Liver (tissue), 10 donors: ENCODE measurements at places on chromosomes 3 and 15. TPM values are rescaled to one million over a fixed set of nuclear protein-coding genes. Genes with fewer than 3 reads are reported as not detected.

Gene DLL4
- total RNA-seq = 3.8 TPM

DNA sequence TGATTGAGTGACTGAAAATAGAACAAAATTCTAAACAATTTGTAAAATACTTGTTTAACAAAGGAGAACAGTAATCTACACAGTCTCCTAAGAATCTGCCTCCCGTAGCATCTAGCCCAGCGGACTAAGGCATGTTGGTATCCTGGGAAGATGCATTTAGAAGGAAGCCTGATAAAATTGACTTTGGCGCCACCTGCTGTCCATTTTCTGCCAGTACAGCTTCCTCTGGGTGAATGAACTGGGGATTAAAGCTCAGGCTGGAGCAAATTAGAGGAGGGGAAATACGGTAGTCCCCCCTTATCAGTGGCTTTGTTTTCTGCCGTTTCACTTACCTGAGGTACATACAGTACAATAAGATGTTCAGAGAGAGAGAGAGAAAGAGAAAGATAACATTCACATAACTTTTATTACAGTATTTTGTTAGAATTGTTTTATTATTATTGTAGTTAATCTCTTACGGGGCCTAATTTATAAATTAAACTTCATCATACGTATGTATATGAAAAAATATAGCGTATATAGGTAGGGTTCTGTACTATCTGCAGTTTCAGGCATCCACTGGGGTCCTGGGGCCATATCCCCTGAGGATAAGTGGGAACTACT, 191.6 kb downstream of the GAP43 start:
- no peak overlapping the region for H3K27ac ChIP-seq
- H3K36me3 ChIP-seq = no peaks in the 10 kb centered on the region
- H3K4me3 ChIP-seq = no peak overlapping the region
- DNase-seq = peak; percentile 80

Gene GALNT15
- under 0.01 TPM for total RNA-seq

- no peaks in the 10 kb centered on the region for H3K36me3 ChIP-seq
- DNase-seq = no peak
- H3K4me1 ChIP-seq = no peaks in the 10 kb centered on the region
- no peaks in the 10 kb centered on the region for H3K27me3 ChIP-seq
- H3K4me3 ChIP-seq = no peak overlapping the region
These were observed 125.0 kb downstream of the ANO10 start for GRCh38 chr3:43496740-43497375.

- H3K4me3 ChIP-seq = no peak overlapping the region
- no peaks in the 10 kb centered on the region for H3K27me3 ChIP-seq
- no peak overlapping the region for H3K27ac ChIP-seq
- peaks cover 12% of the 10 kb centered on the region for H3K4me1 ChIP-seq
These were observed 66.1 kb downstream of the NOX5 start for GRCh38 chr15:69080295-69081248.

Gene ATP10A
- total RNA-seq = 0.51 TPM

GRCh38 chr3:108076564-108076963, 14.3 kb downstream of the CD47 start:
- no peaks in the 10 kb centered on the region for H3K27me3 ChIP-seq
- H3K36me3 ChIP-seq = no peaks in the 10 kb centered on the region
- H3K4me1 ChIP-seq = no peaks in the 10 kb centered on the region
- H3K27ac ChIP-seq = no peak overlapping the region
- H3K4me3 ChIP-seq = no peak overlapping the region
- no peak for DNase-seq

Gene SEMA3B
- 0.56 TPM for total RNA-seq

DNA sequence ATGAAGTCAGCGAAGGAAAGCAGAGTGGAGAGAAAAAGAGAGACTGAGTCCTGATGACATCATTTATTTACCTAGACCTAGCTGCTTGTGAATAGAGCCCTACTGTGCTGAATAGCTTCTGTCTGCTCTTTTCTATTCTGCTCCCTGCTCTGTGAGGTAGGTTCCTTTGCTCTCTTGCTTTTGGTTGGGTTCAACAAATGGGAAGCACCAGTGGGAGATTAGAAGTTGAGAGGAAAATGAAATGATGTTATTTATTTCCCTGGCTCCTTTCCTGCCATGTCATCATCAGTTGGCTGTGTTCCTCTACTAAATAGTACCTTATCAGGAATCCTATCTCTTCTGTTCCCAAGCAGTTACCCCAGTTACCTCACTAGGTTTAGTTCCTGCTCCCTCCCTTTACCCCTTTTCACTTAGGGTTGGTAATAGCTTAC, 23.5 kb downstream of the DTWD1 start:
- H3K36me3 ChIP-seq = no peaks in the 10 kb centered on the region
- no peak overlapping the region for H3K27ac ChIP-seq
- DNase-seq = no peak
- H3K27me3 ChIP-seq = no peaks in the 10 kb centered on the region
- H3K4me1 ChIP-seq = peaks cover 4% of the 10 kb centered on the region

- no peaks in the 10 kb centered on the region for H3K4me1 ChIP-seq
- no peak overlapping the region for H3K27ac ChIP-seq
- no peak for DNase-seq
- H3K36me3 ChIP-seq = no peaks in the 10 kb centered on the region
- H3K27me3 ChIP-seq = no peaks in the 10 kb centered on the region
These were observed 78.3 kb upstream of the C15orf39 start for GRCh38 chr15:75123395-75123794.

DNA sequence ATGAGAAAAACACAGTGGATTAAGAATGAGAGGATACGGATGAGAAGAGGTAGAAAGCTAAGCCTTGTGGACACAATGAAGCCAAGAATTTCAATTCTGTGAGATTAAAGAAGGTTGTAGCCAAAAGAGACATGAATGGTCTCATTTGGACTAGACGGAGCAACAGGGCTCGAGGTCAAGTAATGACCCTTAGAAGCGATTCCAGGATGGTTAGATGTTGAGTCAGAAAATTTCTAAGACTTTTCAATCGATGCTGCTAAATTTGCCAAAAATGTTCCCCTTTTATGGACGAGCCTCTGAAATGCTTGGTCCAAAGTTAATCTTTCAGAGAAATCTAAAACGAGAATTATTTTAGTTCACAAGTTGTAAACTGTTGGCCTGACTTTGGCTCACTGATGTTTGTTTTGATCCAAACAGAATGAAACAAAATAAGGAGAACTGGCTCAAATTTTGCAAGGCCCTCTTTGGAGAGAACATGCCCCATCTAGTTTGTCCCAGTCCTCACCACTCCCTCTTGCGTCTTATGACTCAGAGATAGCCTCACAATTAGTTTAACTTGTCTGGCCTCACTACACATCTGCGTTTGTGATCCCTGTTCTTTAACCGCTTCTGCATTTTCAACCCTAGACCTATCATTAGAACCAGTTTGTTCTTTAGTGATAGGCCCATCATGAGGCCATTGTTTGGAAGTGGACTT, 235.5 kb downstream of the PDZRN3 start:
- DNase-seq = no peak
- no peaks in the 10 kb centered on the region for H3K36me3 ChIP-seq
- no peaks in the 10 kb centered on the region for H3K4me1 ChIP-seq
- no peaks in the 10 kb centered on the region for H3K27me3 ChIP-seq

- no peak overlapping the region for H3K4me3 ChIP-seq
- H3K4me1 ChIP-seq = peaks cover 8% of the 10 kb centered on the region
- no peaks in the 10 kb centered on the region for H3K36me3 ChIP-seq
- no peak overlapping the region for H3K27ac ChIP-seq
- no peak for DNase-seq
These were observed 358.0 kb downstream of the WDR72 start for GRCh38 chr15:53401503-53401902.

GRCh38 chr3:17972476-17972875, 230.0 kb upstream of the TBC1D5 start:
- no peak overlapping the region for H3K27ac ChIP-seq
- no peaks in the 10 kb centered on the region for H3K27me3 ChIP-seq
- no peak overlapping the region for H3K4me3 ChIP-seq
- no peaks in the 10 kb centered on the region for H3K36me3 ChIP-seq

- no peaks in the 10 kb centered on the region for H3K4me1 ChIP-seq
- no peak for DNase-seq
- no peak overlapping the region for H3K4me3 ChIP-seq
- H3K27ac ChIP-seq = no peak overlapping the region
These were observed 13.4 kb downstream of the APBA2 start for GRCh38 chr15:28899061-28899738.

- no peaks in the 10 kb centered on the region for H3K27me3 ChIP-seq
- no peaks in the 10 kb centered on the region for H3K36me3 ChIP-seq
- H3K4me1 ChIP-seq = peaks cover 48% of the 10 kb centered on the region
These were observed 2.2 kb downstream of the RBP1 start for GRCh38 chr3:139537361-139537760.

Gene TRIM71
- total RNA-seq = under 0.01 TPM
